ENCODE measurements at places on chromosomes 4 and X. TPM values are rescaled to one million over a fixed set of nuclear protein-coding genes. Genes with fewer than 3 reads are reported as not detected.

MTNR1A gene
- polyA plus RNA-seq: not detected

SLC10A6 gene
- 0.61 TPM for polyA plus RNA-seq

CPZ gene
- 2.5 TPM for polyA plus RNA-seq

TMEM271 gene
- not detected for polyA plus RNA-seq

PDE6B gene
- polyA plus RNA-seq: 16.5 TPM

TRIM61 gene
- 5.8 TPM for polyA plus RNA-seq

TLL1 gene
- polyA plus RNA-seq: 7.7 TPM

MAGIX gene
- polyA plus RNA-seq: 2.6 TPM

UGT2B15 gene
- polyA plus RNA-seq: 1.7 TPM

PDCL2 gene
- not detected for polyA plus RNA-seq

LONRF3 gene
- polyA plus RNA-seq: 3.0 TPM

DGKK gene
- polyA plus RNA-seq: 0.11 TPM

GPM6B gene
- 31.5 TPM for polyA plus RNA-seq

RHOXF1 gene
- 1.0 TPM for polyA plus RNA-seq

SHROOM4 gene
- 33.3 TPM for polyA plus RNA-seq

SATL1 gene
- 0.46 TPM for polyA plus RNA-seq

LEF1 gene
- 45.4 TPM for polyA plus RNA-seq

GAGE12E gene
- not detected for polyA plus RNA-seq

TRMT2B gene
- polyA plus RNA-seq: 11.8 TPM

FGF2 gene
- polyA plus RNA-seq: 6.5 TPM

GLRB gene
- 4.4 TPM for polyA plus RNA-seq

CCDC160 gene
- polyA plus RNA-seq: 3.2 TPM

NCAPG gene
- 39.0 TPM for polyA plus RNA-seq

GBA3 gene
- polyA plus RNA-seq: 0.14 TPM

AR gene
- 10.4 TPM for polyA plus RNA-seq

ARHGAP36 gene
- polyA plus RNA-seq: 0.10 TPM

PGRMC1 gene
- 145 TPM for polyA plus RNA-seq

PPP1R2C gene
- polyA plus RNA-seq: not detected

SERTM2 gene
- 0.11 TPM for polyA plus RNA-seq

BBS7 gene
- 27.5 TPM for polyA plus RNA-seq

BTC gene
- 5.9 TPM for polyA plus RNA-seq

GNRHR gene
- 0.73 TPM for polyA plus RNA-seq

CTPS2 gene
- polyA plus RNA-seq: 52.4 TPM

SMS gene
- polyA plus RNA-seq: 119 TPM

PRRG3 gene
- polyA plus RNA-seq: 10.8 TPM

HPGD gene
- polyA plus RNA-seq: 126 TPM

MXRA5 gene
- polyA plus RNA-seq: 1.0 TPM

DCLK2 gene
- 11.7 TPM for polyA plus RNA-seq

CT45A1 gene
- 7.4 TPM for polyA plus RNA-seq

ACE2 gene
- 0.49 TPM for polyA plus RNA-seq

TMPRSS11D gene
- 0.48 TPM for polyA plus RNA-seq

NSG1 gene
- 73.0 TPM for polyA plus RNA-seq

GPRIN3 gene
- polyA plus RNA-seq: 2.8 TPM

ANXA3 gene
- 86.3 TPM for polyA plus RNA-seq

MAEA gene
- 70.4 TPM for polyA plus RNA-seq

SLC2A9 gene
- 2.2 TPM for polyA plus RNA-seq

TCEAL7 gene
- polyA plus RNA-seq: 23.6 TPM

LRCH2 gene
- 16.1 TPM for polyA plus RNA-seq

MAGEA11 gene
- not detected for polyA plus RNA-seq

NUP62CL gene
- 8.2 TPM for polyA plus RNA-seq

All from left lung (tissue), 14 donors.